ENCODE measurements at places on chromosomes 16 and 17.
A peak's percentile ranks its signal among the peaks of the same experiment; 100 is the strongest.

- DNase-seq, result no peak
Observed at GRCh38 chr16:88510091-88510994, 57.3 kb downstream of the ZFPM1 start.

DNA sequence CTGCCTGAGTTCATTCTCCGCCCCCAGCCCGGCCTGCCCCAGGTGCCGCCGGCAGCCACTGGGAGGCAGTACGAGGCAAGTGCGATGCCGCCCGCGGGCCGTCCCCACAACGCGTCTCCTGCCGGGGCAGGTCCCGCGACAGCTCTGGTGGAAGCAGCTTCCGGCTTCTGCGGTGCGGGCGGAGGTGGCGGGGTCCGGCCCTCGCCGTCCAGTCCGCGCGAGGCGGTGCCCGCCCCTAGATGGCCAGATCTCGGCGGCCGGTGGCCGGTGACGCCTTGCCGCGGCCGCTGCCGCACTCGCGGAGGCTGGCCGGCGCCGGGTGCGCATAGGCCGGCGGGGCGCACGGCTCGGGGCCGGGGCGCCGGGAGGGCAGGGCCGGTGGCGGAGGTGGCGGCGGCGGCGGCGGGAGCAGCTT lies 1.8 kb downstream of the GJD3 start:
- DNase-seq, result no peak

GRCh38 chr16:53007095-53007494 lies 45.6 kb downstream of the CHD9NB start:
- DNase-seq, result no peak

GRCh38 chr16:84836967-84837366 lies 17.2 kb downstream of the CRISPLD2 start:
- DNase-seq, result no peak

- no peak for DNase-seq
Observed at GRCh38 chr17:39095309-39095686, 56.1 kb downstream of the PLXDC1 start.

- no peak for DNase-seq
Observed at GRCh38 chr17:10613775-10614513, 43.2 kb downstream of the MYH3 start.

DNA sequence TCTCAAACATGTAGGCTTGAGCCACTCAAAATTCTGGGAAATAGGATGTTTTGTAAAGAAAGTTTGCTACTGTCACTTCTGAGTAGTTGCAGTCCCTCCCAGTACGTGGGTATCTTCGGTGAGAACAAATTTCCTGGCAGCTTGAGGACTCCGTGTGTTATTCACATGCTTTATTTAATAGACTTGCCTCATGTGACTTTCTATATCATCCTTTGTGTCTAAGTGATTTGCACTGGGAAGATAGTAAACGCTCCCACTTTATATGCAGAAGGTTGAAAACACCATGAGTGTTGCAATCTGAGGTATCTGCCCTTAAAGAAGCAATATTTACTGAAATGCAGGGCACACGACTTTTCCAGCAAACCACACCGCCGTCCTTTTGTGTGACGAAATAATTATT lies 643.7 kb downstream of the MAF start:
- no peak for DNase-seq

DNA sequence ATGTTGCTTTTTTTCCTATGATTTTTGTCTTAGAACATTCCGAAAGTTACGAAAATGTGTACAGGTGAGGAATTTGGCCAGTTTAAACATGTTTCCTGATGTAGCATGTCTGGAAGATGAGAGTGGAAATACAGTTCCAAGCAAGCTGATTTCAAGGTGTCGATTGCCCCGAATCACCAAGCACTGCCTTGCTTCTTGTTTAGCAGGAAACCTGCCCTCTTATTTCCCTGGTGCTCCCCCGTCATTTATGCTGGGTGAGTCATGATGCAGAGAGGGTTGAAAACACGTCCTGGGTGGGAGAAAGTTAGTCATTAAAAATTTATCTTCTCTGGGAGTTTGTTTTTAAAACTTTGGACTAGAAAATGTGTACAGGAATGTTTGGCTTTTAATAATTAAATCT lies 608.6 kb upstream of the EEF2KMT start:
- DNase-seq, result no peak

- no peak for DNase-seq
Observed at GRCh38 chr16:25258861-25259179, 1.2 kb upstream of the ZKSCAN2 start.

DNA sequence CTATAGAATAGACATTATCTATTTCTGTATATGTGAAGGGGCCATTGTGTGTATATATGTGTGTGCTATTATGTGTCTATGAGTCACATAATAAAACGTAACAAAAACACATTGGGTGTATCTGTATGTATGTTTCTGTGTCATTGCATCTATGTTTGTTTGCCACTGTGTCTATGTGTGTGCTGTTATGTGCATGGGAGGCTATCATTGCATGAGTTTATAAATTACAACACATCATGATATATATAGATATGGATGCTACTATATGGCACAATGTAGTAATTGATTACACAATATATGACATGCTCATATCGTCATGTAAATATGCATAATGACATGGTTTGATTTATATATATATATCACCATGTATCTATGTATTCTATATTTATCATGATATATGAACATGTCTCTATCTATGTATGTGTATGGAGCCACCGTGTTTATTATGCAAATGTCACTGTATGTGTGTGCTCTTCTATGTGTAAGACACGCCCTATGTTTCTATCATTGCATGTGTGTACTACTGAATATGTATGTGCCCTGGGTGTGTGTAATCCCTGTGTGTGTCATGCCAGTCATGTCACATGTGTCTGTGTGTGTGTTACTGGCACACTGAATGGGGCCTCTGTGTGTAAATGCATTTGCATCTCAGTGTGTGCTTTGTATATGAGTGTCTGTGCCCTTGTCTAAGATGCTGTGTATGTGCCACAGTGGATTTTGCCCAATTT lies 1.4 kb upstream of the TSPOAP1 start:
- DNase-seq, result no peak

DNA sequence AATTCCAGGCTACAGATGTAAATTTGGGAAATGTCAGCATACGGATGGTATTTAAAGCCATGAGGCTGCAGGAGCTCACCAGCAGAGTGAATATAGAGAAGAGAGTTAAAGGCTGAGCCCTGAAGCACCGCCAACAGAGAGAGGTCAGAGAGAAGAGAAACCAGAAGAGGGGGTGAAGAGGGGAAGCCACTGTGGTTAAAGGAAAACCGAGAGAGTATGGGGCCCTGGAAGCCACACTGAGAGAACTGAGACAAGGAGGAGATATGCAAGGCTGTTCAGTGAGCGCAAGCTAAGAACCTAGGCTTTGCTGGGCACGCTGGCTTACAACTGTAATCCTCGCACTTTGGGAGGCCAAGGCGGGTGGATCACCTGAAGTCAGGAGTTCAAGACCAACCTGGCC lies 24.6 kb downstream of the COPRS start:
- no peak for DNase-seq

DNA sequence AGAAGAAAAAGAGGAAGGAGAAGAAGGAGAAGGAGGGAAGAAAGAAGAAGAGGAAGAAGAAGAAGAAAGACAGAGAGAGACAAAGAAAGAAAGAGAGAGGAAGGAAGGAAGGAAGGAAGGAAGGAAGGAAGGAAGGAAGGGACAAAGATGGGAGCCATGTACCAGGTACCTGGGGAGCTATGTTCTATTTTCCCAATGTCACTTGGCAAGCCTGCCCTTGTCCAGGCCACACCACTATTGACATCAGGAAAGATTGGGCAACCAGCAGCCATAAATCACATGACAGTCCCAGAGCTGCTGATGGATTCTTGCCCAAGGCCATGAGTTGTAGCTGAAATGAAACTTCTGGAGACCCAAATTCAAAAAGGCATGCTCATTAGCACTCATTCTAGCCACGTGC lies 2.7 kb upstream of the CES1 start:
- no peak for DNase-seq

DNA sequence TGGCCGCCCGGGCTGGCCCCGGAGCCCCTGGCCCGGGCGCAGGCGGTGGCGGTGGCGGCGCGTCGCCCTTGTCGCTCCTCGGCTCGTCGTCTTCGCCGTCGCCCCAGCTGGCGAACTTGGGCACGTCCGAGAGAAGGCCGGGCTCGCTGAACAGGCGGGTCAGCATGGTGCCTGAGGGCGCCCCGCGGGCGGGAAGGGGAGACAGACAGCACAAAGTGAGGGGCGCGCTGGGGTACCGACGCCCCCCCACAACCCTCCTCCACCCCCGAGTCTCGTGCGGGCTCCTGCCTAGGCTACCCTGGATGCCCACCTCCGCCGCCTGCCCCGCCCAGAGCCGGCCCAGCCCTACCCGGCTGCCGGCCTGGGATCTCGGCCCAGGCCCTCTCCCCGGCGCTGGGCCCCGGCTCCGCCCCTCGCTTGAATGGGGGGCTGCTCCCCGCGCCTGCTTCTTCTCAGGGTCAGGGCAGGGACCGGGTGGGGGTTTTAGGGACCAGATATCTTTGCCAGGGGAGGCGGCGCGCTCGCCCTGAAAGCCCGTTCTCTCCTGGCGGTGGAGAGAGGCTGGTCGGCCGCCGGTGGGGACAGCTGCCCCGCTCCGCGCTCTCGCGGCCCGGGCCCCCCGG lies 1.2 kb downstream of the NEUROD2 start:
- DNase-seq, result no peak

GRCh38 chr17:32356750-32357149 lies 6.8 kb downstream of the ZNF207 start:
- no peak for DNase-seq

DNA sequence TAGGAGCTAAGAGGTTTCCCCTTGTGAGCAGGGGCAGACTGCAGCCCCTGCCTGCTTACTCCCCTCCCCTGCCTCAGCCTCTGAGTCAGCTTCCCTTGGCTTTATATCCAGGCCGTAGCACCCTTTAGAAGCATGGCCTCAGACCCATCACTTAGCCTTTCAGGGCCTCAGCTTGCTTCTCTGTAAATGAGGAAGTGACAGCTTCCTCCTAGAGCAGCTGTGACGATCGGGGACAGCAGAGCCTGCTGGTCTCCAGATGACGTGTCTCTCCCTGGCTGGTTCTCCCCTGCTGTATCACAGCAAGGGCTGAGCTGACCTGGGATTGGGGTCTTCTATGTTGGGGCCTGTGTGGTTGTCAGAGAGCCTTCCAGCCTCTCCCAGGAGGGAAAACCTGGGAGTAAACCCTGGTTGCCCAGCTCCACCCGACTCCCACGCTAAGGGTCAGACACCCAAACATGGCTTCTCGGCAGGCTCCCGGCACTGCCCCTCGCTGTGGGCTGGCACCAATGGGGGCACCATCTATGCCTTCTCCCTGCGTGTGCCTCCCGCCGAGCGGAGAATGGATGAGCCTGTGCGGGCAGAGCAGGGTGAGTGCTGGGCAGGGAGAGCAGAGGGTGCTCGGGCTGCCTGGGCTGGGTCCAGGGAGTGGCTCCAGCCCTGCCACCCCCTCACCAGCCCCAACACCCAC lies 16.3 kb upstream of the MYO15B start:
- peak; percentile 92 for DNase-seq

GRCh38 chr17:3665834-3666233 lies 2.5 kb downstream of the TAX1BP3 start:
- no peak for DNase-seq

DNA sequence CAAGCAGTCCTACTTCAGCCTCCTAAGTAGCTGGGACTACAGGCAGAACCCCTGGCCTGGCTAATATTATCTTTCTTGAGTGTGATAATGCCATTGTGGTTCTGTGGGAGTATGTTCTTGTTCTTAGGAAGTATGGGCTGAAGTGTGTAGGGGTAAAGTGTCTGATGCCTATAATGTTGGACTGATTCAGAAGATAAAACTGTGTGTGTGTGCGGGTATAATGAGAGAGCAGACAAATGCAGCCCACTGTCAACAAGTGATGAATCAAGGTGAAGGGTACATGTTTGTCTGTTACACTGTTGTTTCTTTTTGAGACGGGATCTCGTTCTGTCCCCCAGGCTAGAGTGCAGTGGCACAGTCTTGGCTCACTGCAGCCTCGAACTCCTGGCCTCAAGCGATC lies 127.5 kb downstream of the CLEC16A start:
- DNase-seq, result no peak

GRCh38 chr17:73340093-73340596 lies 28.3 kb upstream of the CDC42EP4 start:
- DNase-seq, result no peak

- peak; percentile 46 for DNase-seq
Observed at GRCh38 chr16:69112285-69113129, 7.1 kb downstream of the HAS3 start.

GRCh38 chr16:82439678-82440293 lies 187.0 kb upstream of the CDH13 start:
- DNase-seq, result peak; percentile 1

DNA sequence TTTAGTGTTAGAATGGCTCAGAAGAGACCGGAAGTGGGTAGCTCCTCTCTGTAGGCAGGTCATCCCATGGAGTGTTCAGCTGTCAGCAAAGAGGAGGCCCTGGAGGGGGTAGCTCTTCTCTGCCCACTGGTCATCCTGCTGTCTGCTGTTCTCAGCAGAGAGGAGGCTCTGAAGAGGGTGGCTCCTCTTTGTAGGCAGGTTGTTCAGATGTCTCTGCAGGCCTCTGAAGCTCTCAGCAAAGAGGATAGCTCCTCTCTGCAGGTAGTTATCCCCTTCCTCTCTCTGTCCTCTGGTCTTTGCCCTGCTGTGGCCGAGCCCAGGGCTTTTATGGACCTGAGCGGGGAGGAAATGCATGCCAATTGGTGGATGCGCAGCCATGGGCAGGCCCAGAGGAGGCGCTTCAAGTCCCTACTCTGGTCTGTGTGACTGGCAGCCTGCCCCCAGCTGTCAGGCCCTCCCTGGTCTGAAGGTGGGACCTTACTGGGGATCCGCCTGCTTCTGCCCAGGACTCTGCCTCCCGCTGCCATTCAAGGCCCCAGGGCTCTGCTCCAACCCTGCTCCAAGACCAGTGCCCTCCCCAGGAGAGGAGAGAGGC lies 32.5 kb upstream of the FA2H start:
- DNase-seq, result no peak

GRCh38 chr16:27214084-27214961 lies 11.0 kb downstream of the KDM8 start:
- no peak for DNase-seq

GRCh38 chr16:86091976-86092375 lies 193.0 kb downstream of the IRF8 start:
- no peak for DNase-seq

DNA sequence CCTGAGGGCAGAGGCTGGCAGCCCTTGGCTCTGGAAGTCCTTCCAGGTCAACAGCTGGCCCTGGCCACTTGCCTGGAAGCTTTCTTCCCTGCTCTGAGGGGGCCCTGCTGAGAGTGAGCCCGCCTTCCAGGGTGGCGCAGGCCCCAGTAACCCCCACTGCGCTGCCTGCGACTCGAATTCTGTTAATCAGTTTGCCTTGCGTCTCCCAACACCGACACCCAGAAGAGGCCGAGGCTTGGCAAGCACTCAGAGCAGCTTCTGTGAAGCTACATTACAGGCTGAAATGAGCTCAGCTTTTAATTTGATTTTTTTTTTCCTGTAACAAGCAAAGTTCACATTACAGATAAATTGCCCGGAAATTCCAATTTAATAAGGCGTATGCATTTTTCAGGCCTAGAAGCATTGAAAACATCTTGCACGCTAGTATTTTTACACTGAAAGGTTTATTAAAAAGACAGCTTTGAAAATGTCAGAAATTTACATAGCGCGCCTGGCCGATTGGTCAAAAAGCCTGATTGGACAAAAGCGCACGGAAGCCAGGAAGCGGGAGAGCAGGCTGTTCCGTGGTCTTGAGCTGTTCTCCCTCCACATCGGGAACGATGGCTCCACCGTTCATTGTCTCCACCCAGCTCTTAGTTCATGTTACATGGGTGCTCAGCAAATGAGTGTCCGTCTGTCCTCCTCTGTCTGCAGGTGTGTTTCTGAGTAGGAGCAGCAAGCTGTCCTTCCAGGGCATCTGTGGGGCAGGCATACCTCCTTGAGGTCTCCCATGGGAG lies 65.5 kb upstream of the HSBP1 start:
- DNase-seq, result no peak
